ENCODE measurements at places on chromosomes 6 and 20. TPM values are rescaled to one million over a fixed set of nuclear protein-coding genes. Genes with fewer than 3 reads are reported as not detected.

GRCh38 chr20:31707994-31708735 lies 14.5 kb downstream of the BCL2L1 start:
- no peak for DNase-seq

MUC21 gene
- not detected for polyA plus RNA-seq

PRKN gene
- polyA plus RNA-seq = 8.1 TPM

MUCL3 gene
- 0.09 TPM for polyA plus RNA-seq

All from left renal pelvis (tissue), 4 donors.